ENCODE measurements at places on chromosomes 5 and 9.
A peak's percentile ranks its signal among the peaks of the same experiment; 100 is the strongest.

DNA sequence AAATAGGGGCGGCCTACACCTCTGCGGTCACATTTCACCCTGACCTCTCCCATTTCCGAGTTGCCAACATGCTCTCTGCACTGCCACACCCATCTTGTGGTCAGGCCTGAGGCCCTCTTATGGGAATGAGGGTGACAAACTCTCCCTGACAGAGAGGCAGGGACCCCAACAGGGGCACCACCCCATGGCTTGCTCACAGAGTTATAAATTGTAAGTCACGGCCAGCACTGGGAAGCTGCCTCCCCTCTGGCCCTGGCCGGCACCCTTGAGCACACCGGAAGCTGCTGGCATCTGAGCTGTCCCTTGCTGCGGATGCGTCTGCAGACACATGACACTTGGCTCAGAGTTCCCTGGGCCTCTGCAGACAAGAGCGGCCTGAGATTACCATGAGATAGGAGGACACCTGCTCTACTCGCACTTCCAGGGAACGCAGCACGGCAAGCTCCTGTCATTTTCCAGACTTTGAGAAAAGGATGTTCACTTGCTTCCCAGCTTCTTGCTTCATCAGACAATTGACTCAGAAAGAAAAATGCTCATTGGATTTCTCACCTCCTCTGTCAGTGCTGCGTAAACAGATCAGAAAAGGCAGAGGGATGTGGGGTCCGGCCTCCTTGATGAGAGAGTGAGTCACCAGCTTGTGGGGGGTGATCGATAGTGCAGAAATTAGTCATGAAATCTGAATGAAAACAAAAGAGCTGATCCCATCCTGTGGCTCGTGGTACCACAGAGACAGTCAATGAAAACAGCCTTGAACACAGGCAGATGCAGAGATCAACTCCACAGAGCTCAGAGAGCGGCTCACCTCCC is 269.8 kb downstream of the SYK start:
- DNase-seq = no peak

GRCh38 chr5:36393656-36394428 is 92.1 kb upstream of the RANBP3L start:
- no peak for DNase-seq

GRCh38 chr9:15182730-15183129 is 124.3 kb downstream of the TTC39B start:
- no peak for DNase-seq

DNA sequence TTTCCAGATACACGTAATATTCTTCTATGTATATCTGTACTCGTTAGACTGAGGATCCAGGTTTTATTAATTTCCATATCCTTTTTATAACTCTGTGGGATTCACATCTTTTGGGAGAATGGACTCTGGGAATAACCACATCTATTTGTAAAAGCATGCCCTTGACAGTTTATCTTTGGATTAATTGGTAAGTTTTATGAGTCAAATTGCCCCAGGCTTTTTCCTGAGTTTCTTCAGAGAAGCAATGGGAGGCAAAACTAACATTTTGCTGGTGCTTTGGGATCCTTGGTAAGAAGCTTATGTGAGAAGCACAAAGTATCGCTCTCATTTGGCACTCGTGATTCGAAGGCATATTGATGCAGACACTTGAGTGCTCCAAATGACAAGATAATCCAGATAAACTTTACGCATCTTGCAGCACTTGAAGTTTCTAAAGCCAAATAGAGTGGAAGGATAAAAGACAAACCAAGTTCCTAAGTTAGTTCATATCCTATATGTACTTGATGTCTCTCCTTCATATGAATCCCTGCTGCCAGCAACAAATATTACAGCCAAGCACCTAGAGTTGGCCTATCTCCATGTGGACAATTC is 324.7 kb downstream of the TLE4 start:
- no peak for DNase-seq

DNA sequence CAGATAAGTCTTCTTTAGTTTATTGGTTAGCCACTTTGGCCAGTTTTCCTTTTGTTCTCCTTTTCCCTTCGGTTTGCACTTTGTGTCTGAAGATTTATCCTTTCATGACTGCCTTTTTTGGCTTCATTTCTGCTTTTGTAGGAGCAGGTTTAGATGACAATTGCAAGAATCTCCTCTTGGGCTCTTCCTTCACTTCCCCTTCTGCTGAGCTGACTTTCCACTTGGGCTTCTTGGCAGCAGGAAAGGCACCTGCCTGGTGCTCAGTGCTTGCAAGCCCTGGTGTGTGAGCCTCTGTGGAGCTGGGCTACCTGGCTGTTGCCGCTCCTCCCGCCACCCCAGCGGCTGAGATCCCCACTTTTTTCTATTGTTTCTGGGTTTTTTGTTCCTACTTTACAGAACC is 7.3 kb downstream of the CCDC112 start:
- no peak for DNase-seq

- DNase-seq = no peak
Measured at GRCh38 chr5:114500756-114501155, 138.9 kb downstream of the KCNN2 start.

- no peak for DNase-seq
Measured at GRCh38 chr5:106827061-106827460, 843.7 kb downstream of the EFNA5 start.

DNA sequence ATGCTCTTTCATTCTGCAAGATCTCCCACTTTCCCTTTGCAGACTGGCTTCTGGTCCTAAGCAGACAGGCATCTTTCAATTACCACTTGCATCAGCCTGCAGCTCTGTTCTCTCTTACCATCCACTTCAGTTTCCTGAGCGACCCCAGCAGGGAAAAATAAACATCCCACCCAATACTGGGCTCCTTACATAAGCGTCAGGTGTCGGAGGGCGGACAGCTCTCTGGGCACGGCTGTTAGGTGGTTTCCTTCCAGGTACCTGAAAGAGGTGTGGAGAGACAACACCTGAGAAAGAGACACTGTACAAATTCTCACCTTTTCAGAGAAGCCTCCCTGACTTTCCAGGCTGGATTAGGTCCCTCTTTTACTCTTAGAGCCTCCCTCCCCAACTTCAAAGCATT is 145.1 kb upstream of the PANK3 start:
- DNase-seq = no peak

DNA sequence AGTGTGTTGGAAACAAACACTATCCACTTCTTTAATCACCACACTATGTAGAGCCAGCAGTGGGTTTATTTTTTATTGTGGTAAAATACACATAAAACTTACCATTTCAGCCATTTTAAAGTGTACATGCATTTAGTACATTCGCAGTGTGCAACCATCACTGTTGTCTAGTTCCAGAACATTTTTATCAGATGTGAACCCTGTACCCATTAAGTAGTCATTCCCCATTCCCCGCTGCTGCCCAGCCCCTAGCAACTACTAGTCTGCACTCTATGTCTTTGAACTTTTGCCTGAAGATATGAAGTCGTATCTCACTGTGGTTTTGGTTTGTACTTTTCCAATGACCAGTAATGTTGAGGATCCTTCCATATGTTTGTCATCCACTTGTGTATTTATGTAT is 30.2 kb upstream of the F2R start:
- DNase-seq = no peak

- DNase-seq = no peak
Measured at GRCh38 chr9:112726428-112726827, 8.5 kb upstream of the INIP start.

DNA sequence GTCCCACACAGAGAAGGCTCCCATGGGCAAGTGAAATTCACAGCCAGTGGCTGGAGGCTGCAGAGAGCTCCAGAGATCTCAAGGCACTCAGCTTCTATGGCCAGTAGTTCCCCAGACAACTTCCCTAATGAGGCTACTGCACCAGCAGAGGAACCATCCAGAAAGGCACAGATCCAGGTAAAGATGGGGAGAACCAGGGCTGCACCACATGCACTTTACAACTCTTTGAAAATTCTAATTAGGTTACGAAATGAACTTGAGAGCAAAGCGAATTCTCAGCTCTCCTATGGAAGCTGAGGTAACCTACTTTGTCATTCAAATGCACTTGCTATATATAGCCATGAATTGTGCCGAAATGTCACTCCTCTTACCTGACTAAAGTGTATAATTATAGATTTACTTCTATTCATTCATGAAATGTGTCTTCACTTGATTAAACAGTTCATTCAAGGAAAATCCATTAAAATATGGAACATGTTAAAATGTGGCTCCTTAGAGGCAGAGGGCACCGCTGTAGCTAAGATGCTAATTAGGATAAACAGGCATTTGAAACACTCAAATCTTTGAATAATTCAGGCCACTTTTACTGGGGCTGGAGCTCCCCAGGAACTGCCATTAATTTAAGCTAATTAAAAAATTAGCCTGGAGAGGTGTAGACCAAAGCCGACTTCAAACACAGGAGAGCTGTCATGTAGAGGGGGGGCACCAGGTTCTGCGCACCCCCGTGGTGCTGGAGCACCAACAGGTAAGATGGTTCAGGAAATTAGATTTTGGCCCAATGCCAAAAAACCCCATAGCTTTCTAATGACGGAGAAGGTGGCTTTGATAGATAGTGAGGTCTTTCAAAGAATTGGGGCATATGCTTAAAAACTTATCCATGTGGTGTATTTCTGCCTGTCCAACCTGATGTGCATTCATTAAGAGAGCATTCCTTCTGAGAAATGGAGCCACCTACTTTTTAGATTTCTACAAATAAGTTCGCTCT is 204.1 kb downstream of the GABBR2 start:
- no peak for DNase-seq

DNA sequence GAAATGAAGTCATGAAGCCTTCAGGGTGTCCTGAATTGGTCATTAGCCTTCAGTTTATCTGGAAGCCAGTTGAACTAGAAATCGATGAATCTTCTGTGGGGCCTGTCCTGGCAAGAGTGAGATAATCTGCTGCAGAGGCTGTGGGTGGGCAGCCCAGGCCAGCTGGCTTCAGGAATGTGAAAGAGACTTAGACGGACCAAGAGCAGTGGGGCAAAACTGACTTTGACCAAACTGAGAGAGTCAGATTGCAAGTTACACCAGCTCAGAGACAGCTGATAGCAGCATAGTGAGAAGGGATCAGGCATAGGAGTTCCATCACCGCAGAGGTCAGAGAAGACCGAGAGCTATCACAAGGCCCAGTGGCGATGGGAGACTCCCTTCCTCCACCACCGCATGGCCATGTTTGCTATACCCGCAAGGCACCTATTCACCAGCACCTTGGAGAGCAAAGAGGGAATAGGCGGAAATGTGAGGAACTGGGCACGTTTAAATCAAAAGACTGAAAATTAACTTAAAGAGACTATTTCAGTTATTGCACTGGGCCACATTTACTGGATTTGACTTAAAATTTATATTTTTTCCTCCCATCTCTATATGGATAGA is 50.0 kb upstream of the GLIS3 start:
- DNase-seq = no peak

DNA sequence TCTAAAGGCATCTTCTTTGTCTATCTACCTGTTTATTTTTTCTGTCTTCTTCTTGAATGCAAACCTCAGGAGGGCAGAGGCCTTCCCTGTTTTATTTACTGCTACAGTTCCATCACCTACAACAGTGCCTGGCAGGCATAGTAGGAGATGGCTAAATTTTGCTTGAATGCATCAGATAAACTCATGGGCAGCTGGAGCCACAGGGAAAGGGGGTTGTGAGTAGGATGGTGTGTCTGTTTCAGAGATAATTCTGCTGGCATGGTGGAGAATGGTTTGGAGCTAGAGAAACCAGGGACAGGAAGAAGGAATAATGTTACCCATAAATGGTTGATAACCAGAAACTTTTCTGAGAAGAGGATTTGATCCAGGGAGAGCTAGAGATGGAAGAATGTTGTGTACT is 189.8 kb upstream of the BRINP1 start:
- DNase-seq = peak; percentile 82

DNA sequence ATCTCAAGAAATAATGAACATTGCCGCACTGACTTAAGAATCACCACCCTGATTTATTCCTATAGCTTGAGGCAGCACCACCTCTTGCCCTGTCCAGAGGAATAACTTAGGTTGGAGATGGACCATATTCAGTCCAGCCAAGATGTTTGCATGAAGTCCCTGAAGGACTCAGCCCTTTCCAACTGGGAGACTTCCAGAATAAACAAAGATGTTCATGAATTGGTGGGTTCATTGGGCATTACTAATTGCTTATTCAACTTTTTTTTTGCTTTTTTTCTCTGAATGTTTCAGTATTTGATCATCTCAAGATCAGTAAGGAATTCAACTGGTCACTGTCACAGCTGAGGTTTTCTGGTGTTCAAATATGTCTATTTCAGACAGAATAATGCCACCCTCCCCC is 470.6 kb downstream of the CCDC171 start:
- no peak for DNase-seq

- DNase-seq = peak; percentile 58
Measured at GRCh38 chr9:89850631-89851325, 246.0 kb downstream of the GADD45G start.

DNA sequence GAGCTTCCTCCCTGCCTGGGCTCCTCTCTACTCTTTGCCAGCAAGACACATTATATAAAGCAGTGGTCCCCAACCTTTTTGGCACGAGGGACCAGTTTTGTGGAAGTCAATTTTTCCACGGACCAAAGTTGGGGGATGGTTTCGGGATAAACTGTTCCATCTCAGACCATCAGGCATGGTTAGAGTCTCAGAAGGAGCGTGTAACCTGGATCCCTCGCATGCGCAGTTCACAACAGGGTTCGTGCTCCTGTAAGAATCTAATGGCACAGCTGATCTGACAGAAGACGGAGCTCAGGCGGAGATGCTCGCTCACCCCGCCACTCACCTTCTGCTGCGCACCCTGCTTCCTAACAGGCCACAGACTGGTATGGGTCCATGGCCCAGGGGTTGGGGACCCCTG is 142.8 kb downstream of the LIFR start:
- DNase-seq = no peak

Data from posterior cingulate gyrus (tissue), 11 donors.